ENCODE measurements at places on chromosomes 12 and 14.
A peak's percentile ranks its signal among the peaks of the same experiment; 100 is the strongest.

DNA sequence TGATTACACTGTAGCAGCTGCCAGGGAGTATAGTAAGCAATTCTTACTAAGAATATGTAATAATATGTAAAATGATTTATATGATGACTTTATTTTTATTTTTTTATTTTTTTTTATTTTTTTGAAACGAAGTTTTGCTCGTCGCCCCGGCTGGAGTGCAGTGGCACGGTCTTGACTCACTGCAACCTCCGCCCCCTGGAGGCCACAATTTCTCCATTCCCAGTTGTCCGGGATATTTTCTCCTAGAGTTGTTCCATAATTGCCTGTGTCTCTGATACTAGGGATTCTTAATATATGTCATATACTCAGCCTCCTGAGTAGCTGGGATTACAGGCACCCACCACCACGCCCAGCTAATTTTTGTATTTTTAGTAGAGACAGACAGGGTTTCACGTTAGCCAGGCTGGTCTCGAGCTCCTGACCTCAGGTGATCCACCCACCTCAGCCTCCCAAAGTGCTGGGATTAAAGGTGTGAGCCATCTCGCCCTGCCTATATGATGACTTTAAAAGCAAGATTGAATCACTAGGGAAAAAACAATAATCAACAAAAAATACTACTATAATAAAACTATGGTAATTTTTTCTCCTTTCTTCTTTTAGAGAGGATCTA lies 12.2 kb upstream of the ITPR2 start:
- H3K4me1 ChIP-seq: peaks cover 16% of the 10 kb centered on the region
- H3K4me3 ChIP-seq: no peak overlapping the region
- H3K36me3 ChIP-seq: no peaks in the 10 kb centered on the region

- no peak overlapping the region for H3K27ac ChIP-seq
- DNase-seq: no peak
- H3K27me3 ChIP-seq: peaks cover 45% of the 10 kb centered on the region
- no peaks in the 10 kb centered on the region for H3K36me3 ChIP-seq
- H3K4me1 ChIP-seq: peaks cover 26% of the 10 kb centered on the region
- H3K4me3 ChIP-seq: peak overlapping the region; percentile 76
Measured at GRCh38 chr14:56120091-56120691, 2.0 kb downstream of the PELI2 start.

- H3K4me1 ChIP-seq: peaks cover 63% of the 10 kb centered on the region
- no peaks in the 10 kb centered on the region for H3K27me3 ChIP-seq
- DNase-seq: no peak
- no peak overlapping the region for H3K4me3 ChIP-seq
- H3K36me3 ChIP-seq: no peaks in the 10 kb centered on the region
- H3K27ac ChIP-seq: peak overlapping the region; percentile 96
Measured at GRCh38 chr12:12885096-12885792, 6.1 kb upstream of the GPRC5A start.

GRCh38 chr12:51343201-51343600 lies 3.3 kb downstream of the CELA1 start:
- peaks cover 27% of the 10 kb centered on the region for H3K4me1 ChIP-seq
- H3K27me3 ChIP-seq: no peaks in the 10 kb centered on the region
- no peaks in the 10 kb centered on the region for H3K36me3 ChIP-seq
- no peak overlapping the region for H3K27ac ChIP-seq
- DNase-seq: no peak

DNA sequence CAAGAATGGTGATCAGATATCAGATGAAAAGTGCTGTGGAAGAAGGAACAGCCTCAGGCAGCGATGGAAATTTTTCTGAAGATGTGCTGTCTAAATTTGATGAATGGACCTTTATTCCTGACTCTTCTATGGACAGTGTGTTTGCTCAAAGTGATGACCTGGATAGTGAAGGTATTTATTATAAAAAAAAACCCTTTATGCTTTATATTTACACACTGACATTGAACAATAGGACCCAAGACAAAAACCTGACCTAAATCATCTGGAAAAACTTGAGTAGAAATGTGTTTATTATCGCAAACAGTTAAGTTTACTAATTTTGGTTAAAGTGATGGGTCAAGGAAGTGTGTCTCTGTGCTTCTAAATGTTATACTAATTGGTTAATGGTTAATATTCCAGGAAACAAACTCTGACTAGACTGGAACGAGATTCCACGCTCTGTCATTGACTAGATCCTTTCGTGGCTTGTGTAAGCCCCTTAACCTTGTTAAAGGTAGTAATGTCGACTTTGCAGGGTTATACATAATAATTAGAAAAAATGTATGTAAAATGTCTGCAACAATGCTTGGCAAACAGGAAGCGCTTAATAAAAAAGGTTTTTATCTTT lies 62.7 kb downstream of the LRRK2 start:
- no peak for DNase-seq
- no peak overlapping the region for H3K27ac ChIP-seq
- no peaks in the 10 kb centered on the region for H3K4me1 ChIP-seq
- H3K36me3 ChIP-seq: no peaks in the 10 kb centered on the region

GRCh38 chr14:66624336-66624937 lies 116.5 kb downstream of the GPHN start:
- DNase-seq: peak; percentile 49
- H3K27me3 ChIP-seq: no peaks in the 10 kb centered on the region
- H3K27ac ChIP-seq: peak overlapping the region; percentile 62
- H3K4me1 ChIP-seq: peaks cover 15% of the 10 kb centered on the region
- peaks cover 11% of the 10 kb centered on the region for H3K36me3 ChIP-seq

- H3K27ac ChIP-seq: no peak overlapping the region
- H3K4me1 ChIP-seq: peaks cover 2% of the 10 kb centered on the region
- peaks cover 6% of the 10 kb centered on the region for H3K27me3 ChIP-seq
Measured at GRCh38 chr12:77965790-77966189, 135.1 kb downstream of the NAV3 start.

GRCh38 chr12:17609153-17609552 lies 480.8 kb downstream of the RERGL start:
- H3K27ac ChIP-seq: no peak overlapping the region
- no peak overlapping the region for H3K4me3 ChIP-seq
- DNase-seq: no peak
- H3K36me3 ChIP-seq: no peaks in the 10 kb centered on the region
- H3K4me1 ChIP-seq: no peaks in the 10 kb centered on the region
- H3K27me3 ChIP-seq: no peaks in the 10 kb centered on the region

- H3K4me1 ChIP-seq: peaks cover 50% of the 10 kb centered on the region
- H3K4me3 ChIP-seq: peak within 1 kb of the TSS; percentile 71
- DNase-seq: peak; percentile 31
- no peaks in the 10 kb centered on the region for H3K27me3 ChIP-seq
Measured at GRCh38 chr12:14567351-14568162, at the start of gene PLBD1. Gene PLBD1 (minus strand): TSS chr12:14567883. CDS start chr12:14567696, 187 bp downstream.

DNA sequence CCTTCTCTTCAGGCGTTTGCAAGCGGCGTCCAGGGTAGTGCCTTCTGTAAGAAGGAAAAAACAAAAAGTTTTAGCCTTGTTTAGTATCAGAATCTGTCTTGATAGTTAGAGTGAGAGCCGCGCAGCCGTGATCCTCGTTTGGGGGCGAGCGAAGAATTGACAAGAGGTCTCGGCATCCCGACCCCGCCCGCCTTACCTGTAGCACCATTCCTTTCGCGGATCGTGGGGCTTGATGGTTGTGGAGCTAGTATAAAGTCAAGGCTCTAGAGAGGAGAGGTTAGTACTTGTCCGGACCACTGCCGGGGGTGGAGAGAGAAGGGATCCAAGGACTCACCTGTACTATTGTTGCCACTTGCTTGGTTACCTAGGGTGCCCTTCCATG lies 494 bp downstream of the TMTC3 start:
- peak overlapping the region; percentile 93 for H3K4me3 ChIP-seq
- H3K4me1 ChIP-seq: peaks cover 35% of the 10 kb centered on the region
- H3K27ac ChIP-seq: peak overlapping the region; percentile 94
- peaks cover 8% of the 10 kb centered on the region for H3K36me3 ChIP-seq
- H3K27me3 ChIP-seq: no peaks in the 10 kb centered on the region

GRCh38 chr14:96400495-96400894 lies 8.6 kb downstream of the AK7 start:
- no peaks in the 10 kb centered on the region for H3K36me3 ChIP-seq
- no peaks in the 10 kb centered on the region for H3K27me3 ChIP-seq
- DNase-seq: no peak
- H3K4me3 ChIP-seq: no peak overlapping the region
- no peak overlapping the region for H3K27ac ChIP-seq

DNA sequence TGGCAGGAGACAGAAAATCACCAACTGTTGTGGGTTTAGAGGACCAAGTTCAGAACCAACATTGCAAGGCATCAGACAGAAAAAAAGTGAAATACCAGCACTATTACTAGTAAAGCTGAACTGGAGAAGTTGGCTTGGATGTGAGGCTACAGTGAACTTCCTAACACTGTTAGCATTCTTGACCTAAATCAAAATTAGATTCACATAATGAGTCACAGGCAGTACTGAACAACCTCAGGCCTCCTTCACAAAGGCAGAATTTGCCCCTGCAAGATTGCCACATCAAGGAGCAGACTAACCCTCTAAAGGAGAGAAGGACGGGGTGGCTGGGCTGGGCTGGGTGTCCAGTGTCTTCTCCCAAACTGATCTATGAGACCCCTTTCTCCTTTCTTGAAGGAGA lies 539.7 kb downstream of the SNAPC1 start:
- no peak overlapping the region for H3K27ac ChIP-seq
- peaks cover 10% of the 10 kb centered on the region for H3K27me3 ChIP-seq
- no peak overlapping the region for H3K4me3 ChIP-seq
- H3K4me1 ChIP-seq: no peaks in the 10 kb centered on the region
- H3K36me3 ChIP-seq: no peaks in the 10 kb centered on the region
- DNase-seq: no peak

DNA sequence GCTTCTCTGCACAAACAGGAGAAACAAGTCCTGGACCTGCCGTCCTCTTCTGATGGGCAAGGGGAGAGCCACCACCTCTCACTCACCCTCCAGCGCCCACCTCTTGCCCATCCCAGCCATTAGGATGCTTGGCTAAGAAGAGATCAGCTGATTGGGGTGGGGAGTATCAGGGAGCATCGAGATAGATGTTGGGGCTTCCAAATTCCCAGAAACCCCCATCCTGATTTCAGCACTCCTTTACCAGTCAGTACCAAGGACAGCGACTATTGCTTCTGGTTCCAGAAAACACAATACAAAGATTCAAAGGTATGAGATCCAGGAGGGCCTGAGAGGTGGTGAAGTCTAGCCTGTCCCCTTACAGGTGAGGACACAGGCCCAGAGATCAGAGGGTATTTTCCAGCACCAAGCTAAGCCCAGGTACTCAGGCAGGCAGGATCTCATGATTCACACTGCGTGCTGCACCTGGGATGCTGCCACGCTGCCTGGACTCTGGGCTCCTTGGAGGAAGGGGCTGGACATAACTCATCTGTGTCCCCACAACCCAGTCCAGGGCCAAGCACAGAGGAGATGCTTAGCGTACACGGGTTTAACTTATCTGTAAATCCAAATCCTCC lies 76.6 kb downstream of the TUNAR start:
- peak; percentile 38 for DNase-seq
- no peaks in the 10 kb centered on the region for H3K36me3 ChIP-seq
- peaks cover 17% of the 10 kb centered on the region for H3K27me3 ChIP-seq
- no peak overlapping the region for H3K4me3 ChIP-seq
- no peak overlapping the region for H3K27ac ChIP-seq

GRCh38 chr12:96520767-96521166 lies 31.4 kb downstream of the CFAP54 start:
- H3K4me1 ChIP-seq: peaks cover 2% of the 10 kb centered on the region
- no peak for DNase-seq
- H3K36me3 ChIP-seq: no peaks in the 10 kb centered on the region
- no peak overlapping the region for H3K4me3 ChIP-seq
- peaks cover under 1% of the 10 kb centered on the region for H3K27me3 ChIP-seq

DNA sequence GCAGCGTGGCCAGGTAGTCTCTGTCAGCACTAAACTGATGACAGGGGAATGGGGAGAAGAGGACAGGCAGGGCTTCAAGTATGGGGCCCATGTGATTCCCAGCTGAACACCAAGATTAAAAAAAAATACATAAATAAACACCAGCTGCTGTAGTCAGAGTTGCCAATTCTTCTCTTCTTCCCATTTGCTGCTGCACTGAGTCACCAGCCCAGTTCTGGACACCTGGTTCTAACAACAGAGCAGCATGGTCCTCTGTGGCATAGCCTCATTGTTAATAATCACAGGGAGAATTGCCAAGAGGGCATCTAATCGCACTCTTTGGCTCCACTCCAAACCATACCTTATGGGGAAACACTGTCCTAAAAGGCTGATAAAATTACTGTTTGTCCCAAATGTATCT lies 15.1 kb downstream of the PPM1H start:
- peaks cover 19% of the 10 kb centered on the region for H3K27me3 ChIP-seq
- no peak overlapping the region for H3K27ac ChIP-seq
- H3K36me3 ChIP-seq: no peaks in the 10 kb centered on the region
- no peaks in the 10 kb centered on the region for H3K4me1 ChIP-seq
- H3K4me3 ChIP-seq: no peak overlapping the region
- DNase-seq: no peak

DNA sequence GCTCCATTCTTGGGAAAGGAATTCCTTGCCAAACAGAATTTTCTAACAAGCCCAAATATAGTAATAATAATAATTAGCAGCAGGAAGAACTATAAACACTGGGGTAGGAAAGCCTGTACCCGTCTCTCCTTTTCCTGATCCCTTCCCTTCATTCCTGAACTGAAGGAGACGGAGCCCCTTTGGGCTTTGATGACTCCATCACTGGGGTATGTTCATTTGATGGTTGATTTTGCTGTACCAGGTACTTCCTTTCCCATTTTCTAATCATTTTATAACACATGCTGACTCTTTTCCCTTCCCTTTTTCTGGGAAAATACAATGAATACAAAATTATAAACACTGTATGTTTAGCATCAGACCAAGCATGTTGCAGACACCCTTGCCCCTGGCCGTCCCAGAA lies 3.6 kb upstream of the RCOR1 start:
- H3K4me3 ChIP-seq: no peak overlapping the region
- DNase-seq: no peak
- H3K4me1 ChIP-seq: peaks cover 56% of the 10 kb centered on the region
- H3K36me3 ChIP-seq: no peaks in the 10 kb centered on the region
- H3K27me3 ChIP-seq: no peaks in the 10 kb centered on the region
- H3K27ac ChIP-seq: peak overlapping the region; percentile 87

GRCh38 chr12:77231501-77231918 lies 166.1 kb upstream of the E2F7 start:
- no peaks in the 10 kb centered on the region for H3K36me3 ChIP-seq
- no peak overlapping the region for H3K4me3 ChIP-seq
- H3K27ac ChIP-seq: peak overlapping the region; percentile 26
- DNase-seq: no peak
- H3K4me1 ChIP-seq: peaks cover 10% of the 10 kb centered on the region

DNA sequence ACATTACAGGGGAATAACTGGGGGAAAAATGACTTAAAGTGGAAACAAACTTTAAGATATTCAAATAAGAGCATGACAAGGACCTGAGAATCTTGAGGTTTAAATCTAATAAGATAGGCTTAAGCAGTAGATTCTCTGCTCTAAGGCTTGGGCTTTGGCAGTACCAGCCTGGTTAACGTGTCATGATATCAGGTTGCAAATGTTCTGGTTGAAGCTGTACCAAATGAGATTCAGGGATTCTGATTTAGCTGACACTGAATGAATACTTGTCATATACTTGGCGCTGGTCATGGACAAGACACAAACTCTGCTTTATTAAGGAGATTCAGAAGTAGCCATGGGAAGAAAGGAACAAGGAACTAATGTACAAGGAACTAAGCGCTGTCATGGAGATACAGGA lies 6.1 kb downstream of the TCP11L2 start:
- DNase-seq: no peak
- no peak overlapping the region for H3K4me3 ChIP-seq
- no peaks in the 10 kb centered on the region for H3K36me3 ChIP-seq

GRCh38 chr14:91496790-91497189 lies 13.3 kb downstream of the PPP4R3A start:
- peaks cover 31% of the 10 kb centered on the region for H3K4me1 ChIP-seq
- no peak overlapping the region for H3K4me3 ChIP-seq
- no peak for DNase-seq
- H3K27me3 ChIP-seq: no peaks in the 10 kb centered on the region
- peaks cover 16% of the 10 kb centered on the region for H3K36me3 ChIP-seq

GRCh38 chr14:70635971-70636595 lies 5.6 kb upstream of the TTC9 start:
- H3K27ac ChIP-seq: no peak overlapping the region
- no peaks in the 10 kb centered on the region for H3K36me3 ChIP-seq
- H3K27me3 ChIP-seq: peaks cover 31% of the 10 kb centered on the region
- no peak for DNase-seq

All from mesothelial cell of epicardium (in vitro differentiated cells).